ENCODE measurements at places on chromosomes 6 and 20.

DNA sequence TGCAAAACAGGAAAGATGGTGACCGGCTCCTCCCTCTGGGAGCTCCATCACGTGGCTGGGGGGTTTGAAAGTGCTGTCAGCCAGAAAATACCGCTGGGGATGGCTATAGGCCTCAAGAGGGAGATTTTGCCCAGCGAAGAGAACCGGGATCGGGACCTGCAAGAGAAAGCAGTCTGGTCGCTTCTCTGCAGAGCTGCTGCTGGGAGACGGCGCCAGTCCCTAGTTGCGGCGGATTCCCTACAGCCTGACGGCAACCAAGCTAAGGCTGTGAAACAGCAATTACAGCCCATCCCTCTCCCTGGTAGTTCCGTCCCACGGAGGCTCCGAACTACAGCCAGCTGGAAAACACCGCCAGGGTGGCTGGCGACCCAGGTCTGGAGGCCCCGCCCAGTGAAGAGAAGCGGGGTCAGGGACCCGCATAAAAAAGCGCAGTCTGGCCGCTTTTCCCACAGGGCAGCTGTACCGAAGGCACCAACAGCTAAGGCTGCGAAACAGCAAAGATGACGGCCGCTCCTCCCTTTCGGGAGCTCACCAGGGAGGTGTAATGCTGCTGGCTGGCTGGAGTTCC lies 238.1 kb upstream of the IRAK1BP1 start:
- no peak for DNase-seq

DNA sequence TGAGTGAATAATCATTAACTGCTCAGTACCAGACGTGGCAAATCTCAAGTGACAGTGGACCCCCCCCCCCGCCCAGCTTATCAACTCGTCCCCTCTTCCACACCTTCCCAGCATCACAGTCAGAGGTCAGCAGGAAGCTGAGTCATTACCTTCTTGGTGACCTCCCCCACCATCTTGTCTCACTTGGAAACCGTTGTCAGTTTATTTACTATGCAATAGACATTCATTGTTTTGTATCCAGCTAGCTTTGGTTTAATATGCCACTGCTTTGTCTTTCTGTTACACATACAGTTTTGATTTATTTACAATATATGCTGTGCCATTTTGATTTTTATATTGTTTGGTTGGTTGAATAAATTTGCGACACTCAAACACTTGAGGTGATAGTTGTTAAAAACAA lies 158.1 kb downstream of the QKI start:
- DNase-seq = no peak

GRCh38 chr6:20154753-20155152 lies 57.5 kb downstream of the MBOAT1 start:
- no peak for DNase-seq

DNA sequence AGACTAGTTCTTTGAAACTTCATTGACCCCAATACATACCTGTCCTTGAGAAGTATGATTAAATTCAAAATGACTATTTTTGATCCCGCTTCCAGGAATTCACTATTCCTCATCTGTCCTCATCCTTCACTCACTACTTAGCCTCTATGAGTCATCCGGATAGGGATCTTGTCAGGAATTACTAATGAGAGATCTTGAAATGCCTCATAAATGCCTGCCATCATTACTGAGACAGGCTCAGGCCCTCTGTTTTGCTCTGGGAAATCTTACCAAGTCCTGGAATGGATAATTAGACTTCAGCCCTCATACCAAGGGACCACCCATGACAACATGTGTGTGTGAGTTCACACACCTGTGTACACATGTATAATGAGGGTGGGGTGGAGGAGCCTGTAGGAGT lies 2.8 kb upstream of the CYP24A1 start:
- no peak for DNase-seq

- no peak for DNase-seq
Observed at GRCh38 chr6:162777091-162777490, 49.3 kb downstream of the PACRG start.

GRCh38 chr20:45976086-45976485 lies 4.1 kb upstream of the ZNF335 start:
- DNase-seq = no peak

- DNase-seq = no peak
Observed at GRCh38 chr20:23334111-23334510, 16.5 kb upstream of the NXT1 start.

DNA sequence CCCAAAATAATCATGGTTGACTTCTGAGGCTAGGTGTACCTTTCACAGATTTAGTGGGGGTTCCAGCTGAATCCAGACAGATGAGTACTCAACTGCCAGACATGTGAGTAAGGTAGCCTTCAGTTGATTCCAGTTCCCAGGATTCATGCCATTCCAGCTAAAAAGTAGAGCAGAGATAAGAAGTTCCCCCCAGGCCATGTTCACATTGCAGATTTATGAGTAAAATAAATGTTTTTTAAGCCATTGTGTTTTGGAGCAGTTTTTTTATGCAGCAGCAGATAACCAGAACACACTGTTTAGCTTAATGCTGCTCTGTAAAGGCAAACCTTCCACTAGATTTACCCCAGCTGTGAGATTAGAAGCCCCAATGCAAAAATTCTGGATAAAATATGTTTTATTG lies 245.0 kb downstream of the RFPL4B start:
- DNase-seq = no peak

- DNase-seq = no peak
Observed at GRCh38 chr6:44855562-44856411, 468.3 kb downstream of the CDC5L start.

DNA sequence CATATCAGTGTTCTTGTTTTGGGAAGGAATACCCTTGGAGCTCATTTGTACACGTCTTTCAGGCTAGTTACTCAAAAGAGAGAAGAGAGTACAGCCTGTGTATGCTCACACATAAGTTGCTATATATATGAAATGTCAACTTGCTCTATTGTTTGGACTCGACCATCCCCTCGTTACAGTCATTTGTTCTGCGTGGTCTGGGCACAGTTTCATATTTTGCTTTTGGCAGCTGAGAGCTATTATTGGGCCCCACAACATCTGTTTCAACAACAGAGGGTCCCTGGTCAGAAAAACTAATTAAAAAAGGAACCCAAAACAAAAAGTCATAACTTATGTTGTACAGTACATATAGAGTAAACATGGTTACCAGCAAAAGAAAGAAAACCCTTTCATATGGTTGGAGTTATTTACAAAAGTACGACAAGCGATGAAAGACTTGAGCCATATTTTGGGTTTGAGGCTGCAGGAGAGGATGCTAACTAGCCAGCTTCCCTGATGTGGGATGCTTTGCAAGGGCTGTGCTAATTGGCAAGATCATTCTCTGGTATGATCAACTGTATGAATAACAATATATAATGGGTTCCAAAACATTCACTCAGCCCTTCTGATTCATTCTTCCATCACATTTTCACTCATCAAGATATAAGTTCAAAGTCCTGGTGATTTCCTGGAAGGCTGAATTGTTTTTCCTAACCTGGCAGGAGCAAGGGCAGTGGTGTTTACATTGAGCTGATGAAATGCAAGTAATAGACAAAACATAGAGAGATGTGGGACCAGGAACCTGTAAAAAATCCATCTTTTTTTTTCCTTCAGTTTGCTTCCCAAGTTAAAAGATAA lies 137.9 kb downstream of the RPS12 start:
- no peak for DNase-seq

DNA sequence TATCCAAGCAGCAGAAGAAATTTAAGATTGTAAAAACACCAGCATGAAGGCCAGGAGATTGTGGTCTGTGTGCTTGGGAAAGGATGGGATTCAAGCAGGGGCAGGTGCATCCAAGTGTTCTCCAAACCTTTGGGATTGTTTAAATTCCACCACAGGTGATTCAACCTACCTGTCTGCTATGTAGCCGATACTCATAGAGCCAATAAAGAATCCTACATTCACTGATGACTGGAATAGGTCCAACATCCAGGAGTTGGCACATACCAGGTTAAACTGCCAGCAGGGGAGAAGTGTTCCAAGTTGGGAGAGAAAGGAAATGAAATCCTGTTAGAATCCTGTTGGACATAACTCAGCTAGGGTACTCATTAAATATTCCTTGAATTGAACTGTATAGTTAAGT lies 2.2 kb downstream of the SLC22A2 start:
- DNase-seq = no peak

DNA sequence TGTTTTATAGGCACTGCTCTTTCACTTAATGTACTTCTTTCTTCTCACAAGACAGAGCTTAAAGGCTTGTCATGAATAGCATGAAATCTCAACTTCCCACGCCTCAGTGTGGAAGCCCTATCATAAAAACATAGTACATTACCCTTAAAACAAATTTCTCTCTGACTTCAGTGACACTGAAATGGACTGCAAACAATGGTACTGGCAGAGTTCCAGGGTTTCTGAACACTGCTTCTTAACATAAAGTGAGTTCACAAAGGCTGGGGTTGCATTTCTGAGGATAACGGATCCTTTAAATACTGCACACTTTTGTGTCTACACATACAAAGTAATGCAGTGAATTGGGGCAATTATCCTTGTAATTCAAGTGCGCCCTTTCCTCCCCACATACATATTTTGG lies 32.3 kb upstream of the PLEKHG1 start:
- no peak for DNase-seq

GRCh38 chr6:163457637-163458561 lies 43.4 kb downstream of the QKI start:
- no peak for DNase-seq

GRCh38 chr6:53335224-53335994 lies 13.3 kb downstream of the ELOVL5 start:
- no peak for DNase-seq

GRCh38 chr20:46118481-46119020 lies 437 bp downstream of the CD40 start:
- peak; percentile 18 for DNase-seq

GRCh38 chr6:159646733-159647132 lies 46.3 kb downstream of the SOD2 start:
- DNase-seq = no peak

DNA sequence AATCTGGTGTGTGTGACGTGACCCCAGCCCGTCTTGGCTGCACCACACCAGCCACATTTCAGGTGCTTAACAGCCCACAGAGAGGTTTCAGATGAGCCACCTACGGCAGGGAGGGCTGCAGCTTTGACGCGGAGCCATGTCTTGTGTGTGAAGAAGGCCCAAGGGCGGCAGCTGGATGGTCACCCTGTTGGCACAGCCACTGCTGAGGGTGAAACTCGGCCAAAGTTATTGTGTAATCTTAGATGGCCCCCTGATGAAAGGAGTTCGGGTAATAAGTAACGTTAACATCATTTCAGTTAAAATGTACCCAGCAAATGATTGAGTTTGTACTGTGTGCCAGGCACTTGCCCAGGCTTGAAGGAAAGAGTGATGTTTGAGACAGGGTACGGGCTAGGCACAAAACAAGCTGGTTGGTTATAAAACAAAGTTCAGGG lies 97.2 kb downstream of the SSR1 start:
- no peak for DNase-seq

Data from T1000 (cell line).